NCI-H1105 (cell line): ENCODE measurements at places on chromosomes 16 and 17.

DNA sequence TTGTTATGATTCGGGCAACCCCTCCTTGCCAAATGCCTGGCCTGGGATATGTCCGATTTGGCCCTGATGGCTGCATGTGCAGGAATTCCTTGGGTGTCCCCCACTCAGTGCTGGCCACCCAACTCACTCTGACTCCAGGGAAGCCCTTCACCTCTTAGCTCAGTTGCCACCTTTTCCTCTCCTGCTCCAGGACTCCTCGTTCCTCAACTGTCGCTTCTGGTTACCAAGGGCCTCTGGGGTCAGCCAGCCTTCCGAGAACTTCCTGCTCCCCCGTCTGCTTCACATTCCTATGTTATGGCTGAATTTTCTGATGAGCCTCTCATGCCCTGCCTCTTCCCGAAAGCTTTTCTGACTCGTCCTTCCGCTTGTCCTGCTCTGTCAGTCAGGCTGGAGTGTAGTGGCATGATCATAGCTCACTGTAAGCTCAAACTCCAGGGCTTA is 63.5 kb downstream of the SPACA3 start:
- no peak for DNase-seq

DNA sequence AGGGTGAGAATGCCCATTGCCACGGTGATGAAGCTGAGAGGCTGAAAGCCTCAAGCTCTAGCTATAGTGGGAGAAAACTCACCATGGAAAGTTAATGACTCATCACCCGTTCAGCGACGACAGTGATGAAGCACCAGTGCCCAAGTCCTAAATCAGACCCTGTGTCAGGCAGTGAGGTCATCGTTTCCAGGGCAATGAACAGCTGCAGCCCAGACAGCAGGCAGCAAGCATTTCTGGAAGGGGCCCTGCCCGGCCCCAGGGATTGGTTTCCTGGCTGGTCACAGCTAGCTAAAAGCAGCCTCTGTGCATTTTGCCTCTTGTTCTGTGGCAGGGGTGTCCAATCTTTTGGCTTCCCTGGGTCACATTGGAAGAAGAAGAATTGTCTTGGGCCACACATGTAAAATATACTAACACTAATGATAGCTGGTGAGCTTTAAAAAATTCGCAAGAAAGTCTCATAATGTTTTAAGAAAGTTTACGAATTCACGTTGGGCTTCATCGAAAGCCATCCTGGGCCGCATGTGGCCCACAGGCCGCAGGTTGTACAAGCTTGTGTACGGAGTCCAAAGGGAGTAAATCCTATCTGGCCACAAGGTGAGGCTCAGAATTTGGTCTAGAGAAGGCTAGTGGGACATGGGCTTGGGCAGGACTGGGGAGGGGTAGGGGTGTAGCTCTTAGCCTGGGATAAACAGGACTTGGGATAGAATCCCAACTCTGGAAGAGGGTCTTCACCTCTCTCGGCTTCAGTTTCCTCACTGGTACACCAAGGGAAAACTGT is 40.6 kb downstream of the MIS12 start:
- DNase-seq, result no peak

DNA sequence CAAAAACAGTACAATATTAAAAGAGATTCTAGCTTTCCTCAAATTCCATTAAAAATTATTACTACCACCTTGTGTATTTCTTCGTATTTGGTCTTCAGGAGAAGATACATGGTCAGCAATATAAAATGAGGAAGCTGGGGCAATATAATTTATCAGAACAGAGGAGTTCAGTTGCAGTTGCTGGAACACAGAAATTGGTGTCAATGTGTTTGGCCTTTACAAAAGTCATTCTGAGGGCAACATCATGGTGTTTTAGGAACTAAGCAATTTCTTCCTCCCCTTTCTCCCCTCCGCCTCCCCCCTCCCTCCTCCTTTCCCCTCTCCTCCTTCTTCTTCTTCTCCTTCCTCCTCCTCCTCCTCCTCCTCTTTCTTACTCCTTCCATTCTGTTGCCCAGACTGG is 102.1 kb downstream of the YPEL2 start:
- DNase-seq, result no peak

GRCh38 chr17:72021417-72022041 is 99.3 kb upstream of the SOX9 start:
- DNase-seq, result no peak

GRCh38 chr17:28702026-28702751 is 9.5 kb downstream of the PROCA1 start:
- no peak for DNase-seq

DNA sequence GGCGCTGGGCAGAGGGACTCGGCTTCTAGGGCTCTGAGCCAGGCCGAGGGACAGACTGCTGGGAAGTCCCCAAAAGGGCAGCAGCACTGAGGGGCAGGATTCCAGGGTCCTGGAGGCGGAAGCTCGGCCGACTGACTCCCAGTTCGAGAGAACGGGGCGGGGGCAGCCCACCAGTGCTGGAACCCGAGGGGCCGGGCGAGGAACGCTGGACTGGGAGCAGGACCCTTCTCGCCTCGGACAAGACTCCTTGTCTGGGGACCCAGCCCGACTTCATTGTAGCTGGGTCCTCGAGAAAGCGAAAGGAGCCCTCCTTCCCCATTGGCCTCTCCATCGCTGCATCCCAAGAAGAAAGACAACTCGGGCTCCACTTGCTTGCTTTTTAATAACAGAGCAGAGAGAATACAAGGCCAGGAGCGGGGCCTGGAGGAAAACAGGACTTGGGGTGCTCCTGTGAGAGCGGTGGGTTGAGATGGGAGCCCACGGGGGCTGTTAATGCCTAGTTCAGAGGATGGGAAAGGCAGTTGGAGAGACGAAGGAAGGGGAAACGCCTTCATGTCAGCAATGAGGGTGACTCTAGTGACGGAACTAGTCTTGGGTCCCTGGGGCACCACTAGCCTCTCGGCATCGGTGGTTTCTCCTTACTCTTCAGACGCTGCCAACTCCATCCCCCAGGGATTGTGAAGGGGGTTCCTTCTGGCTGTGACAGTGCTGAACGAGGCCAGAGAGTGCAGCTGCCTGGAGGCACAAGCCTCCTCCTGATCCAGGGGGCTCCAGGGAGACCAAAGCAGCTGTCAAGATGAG is 492 bp upstream of the CAMTA2 start:
- no peak for DNase-seq

- DNase-seq, result no peak
These were observed 29.9 kb downstream of the HS3ST2 start for GRCh38 chr16:22843856-22844255.

DNA sequence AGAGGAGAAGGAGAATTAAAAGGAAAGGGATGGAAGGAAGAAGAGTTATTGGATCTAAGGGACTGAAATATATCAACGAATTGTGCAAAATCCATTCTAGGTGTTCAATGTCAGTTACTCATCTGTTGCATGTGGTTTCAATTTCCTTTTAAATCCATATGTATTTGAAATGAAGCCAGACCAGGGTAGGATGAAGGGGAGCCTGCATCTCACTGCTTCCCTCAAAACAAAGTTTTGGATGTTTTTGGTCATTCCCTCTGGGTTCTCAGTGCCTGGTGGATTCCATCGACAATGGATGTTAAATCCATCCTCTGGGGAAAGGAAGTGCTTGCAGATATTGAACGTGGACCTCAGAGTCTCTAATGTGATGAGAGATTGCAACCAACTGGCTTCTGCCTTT is 103.5 kb upstream of the XYLT1 start:
- DNase-seq, result no peak

DNA sequence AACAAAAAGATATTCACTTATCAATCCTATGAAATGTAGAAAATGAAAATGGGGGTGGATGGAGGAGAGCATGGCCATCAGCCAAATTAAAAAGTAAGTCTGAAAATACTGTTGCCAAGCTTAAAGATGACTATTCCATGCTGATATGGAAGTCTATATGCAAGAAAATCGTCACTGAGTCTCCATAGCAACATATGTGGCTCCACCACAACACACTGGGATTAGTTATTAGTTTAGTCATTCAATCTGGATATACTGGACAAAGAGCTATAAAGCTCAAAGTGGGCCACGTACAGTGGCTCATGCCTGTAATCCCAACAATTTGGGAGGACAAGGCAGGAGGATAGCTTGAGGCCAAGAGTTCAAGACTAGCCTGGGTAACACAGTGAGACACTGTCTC is 24.7 kb upstream of the PSMD7 start:
- no peak for DNase-seq

DNA sequence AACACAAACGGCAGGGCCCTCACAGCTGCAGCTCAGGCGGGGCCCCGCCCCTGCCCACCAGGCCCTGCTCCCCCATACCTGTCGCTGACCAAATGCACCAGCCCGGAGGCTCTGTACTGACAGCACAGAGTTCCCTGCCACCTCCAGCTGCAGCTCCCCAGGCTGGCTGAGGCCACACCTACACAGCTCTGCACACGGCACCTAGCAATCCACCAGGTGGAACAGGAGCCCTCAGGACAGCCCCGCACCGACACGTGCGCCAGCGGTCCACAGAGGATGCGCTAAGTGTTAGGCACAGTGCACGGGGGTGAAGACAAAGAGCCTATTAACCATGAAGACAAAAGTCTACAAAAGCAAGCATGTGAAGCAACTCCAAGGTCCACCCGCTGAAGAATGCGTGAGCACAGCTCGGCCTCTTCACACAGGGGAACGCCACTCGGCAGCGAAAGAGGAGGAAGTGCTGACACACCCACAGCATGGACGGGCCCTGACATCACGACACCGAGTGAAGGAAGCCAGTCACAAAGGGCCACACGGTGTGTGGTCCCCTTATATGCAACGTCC is 5.4 kb downstream of the ZCCHC14 start:
- peak; percentile 49 for DNase-seq

DNA sequence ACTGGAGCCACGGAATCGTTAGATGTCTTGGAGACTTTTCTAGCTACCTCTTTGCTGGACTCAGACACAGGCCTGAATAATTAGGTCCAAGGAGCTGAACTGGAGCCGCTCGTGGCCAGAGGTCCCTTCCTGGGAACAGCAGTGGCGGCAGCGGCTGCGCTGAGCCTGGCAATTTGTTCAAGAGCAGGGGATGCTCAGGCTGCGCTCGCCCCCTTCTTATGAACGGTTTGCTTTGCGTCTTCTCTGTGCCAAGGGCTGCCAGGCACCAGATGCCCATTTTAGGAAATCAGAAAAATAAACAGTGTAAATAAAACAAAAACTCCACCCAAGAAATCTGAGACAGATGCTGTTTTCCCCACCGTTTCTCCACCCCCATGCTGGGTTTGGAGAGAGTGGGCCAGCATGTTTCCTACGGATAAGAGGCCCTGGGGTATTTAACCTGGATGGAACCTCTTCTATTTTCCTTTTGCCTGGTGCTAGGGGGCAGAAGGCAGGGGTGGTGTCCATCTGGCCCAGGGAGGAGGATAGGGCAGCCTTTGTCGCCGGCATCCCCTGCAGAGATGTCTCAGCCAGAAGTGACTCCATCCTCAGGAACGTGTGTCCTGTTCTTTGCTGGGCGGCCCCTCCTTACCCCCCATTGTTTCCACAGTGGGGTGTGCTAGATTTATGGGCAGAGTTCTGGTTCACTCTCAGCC is 163.4 kb downstream of the SEC14L1 start:
- DNase-seq, result no peak

DNA sequence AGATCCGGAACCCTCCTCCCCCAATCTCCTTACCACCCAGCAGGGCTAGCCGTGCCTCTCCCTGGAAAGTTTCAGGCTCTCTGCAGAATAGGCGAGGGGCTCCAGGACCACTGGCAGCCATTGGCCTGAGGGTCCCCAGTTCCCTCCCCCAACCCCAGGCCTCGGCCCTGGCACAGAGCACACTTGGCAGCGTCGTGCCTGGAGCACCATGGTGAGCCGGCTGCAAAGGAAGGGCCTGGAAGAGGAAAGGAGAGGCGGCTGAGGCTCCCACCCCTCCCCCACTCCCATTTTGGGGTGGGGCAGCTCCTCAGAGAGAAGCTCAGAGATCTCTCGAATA is 369 bp upstream of the BTBD17 start:
- DNase-seq, result peak; percentile 50

DNA sequence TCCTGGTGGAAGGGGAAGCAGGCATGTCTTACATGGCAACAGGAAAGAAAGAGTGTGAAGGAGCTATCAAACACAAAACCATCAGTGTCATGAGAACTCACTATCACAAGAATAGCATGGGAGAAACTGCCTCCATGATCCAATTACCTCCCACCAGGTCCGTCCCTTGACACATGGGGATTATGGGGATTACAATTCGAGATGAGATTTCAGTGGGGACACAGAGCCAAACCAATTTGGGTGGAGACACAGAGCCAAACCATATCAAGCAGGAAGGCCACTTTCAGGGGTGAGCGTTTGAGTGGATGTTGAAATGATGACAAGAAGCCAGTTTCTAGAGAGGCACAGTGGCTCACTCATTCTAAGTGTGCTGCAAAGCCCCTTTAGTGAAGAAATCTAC is 143.8 kb downstream of the CPPED1 start:
- DNase-seq, result no peak

DNA sequence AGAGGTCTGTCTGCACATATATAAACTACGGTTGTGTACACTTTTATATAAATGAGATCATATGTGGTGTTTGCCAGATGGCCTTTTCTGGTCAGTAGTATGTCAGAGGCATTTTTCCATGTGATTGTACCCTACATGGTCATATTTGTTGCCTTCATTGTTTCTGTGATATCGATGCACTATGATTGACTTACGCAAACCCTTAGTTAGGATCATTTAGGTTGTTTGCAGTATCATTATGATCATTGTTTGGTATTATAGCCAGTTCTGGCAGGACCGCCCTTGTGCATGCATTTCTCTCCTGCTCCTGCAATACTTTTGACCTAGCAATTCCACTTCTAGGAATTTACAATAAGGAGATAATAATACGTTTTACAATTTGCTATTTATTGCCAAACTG is 169.1 kb downstream of the MSI2 start:
- DNase-seq, result no peak

GRCh38 chr17:73365906-73366623 is 54.3 kb upstream of the CDC42EP4 start:
- DNase-seq, result no peak

DNA sequence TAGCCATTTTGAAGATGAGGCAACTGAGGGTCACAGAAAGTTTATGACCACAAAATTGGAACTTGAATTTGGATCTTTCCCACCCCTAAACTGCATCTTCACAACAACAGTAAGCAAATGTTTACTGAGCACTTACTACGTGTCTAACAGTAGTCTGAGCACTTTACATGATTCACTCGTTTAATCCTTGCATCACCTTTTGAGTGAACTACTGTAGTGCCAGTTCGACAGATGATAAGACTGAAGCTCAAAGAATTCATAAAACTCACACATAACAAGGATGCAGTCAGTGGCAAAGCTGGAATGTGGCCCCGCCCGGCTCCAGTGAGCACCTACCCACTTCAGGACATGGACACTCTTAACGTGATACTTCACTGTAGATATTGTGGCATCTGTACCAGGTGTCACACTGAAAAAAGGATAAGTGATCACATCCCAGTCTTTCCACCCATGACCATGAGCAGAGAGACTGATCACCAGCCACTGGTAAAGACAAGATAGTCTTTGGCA is 36.0 kb upstream of the HLF start:
- no peak for DNase-seq

GRCh38 chr17:14864127-14864526 is 401.0 kb downstream of the PMP22 start:
- DNase-seq, result no peak
